ENCODE measurements at places on chromosomes 7 and 10.

DNA sequence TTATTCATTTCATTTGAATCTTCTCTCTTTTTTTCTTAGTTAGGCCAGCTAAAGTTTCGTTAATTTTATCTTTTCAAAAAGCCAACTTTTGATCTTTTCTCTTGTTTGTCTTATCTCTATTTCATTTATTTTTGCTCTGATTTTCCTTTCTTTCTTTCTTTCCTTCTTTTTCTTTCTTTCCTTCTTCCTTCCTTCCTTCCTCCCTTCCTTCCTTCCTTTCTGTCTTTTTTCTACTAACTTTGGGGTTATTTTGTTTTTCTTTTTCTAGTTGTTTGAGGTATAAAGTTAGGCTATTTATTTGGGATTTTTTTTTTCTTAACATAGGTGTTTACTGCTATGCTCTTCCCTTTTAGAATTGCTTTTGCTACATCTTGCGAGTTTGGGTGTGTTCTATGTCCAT, 13.2 kb upstream of the ASB15 start:
- DNase-seq: no peak

GRCh38 chr7:146788008-146788407, 671.4 kb downstream of the CNTNAP2 start:
- no peak for DNase-seq

DNA sequence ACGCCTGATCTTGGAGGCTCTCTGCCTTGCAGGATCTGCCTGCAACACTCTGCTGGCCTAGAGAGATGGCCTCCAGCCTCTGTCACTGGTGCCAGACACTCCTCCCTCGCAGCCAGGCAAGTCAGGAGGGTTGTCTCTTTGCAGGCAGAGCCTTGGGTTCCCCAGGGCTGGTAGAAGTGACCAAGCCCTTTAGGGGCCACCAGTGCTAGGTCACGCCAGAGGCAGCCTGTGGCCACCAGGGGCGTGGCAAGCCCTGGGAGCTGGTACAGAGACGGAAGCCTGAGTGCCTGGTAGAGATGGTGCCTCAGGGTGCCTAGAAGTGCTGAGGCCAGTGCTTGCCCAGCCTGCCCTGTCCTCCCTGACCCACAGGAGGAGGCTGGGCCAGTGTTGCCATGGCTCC, 9.1 kb downstream of the ADCYAP1R1 start:
- DNase-seq: no peak

DNA sequence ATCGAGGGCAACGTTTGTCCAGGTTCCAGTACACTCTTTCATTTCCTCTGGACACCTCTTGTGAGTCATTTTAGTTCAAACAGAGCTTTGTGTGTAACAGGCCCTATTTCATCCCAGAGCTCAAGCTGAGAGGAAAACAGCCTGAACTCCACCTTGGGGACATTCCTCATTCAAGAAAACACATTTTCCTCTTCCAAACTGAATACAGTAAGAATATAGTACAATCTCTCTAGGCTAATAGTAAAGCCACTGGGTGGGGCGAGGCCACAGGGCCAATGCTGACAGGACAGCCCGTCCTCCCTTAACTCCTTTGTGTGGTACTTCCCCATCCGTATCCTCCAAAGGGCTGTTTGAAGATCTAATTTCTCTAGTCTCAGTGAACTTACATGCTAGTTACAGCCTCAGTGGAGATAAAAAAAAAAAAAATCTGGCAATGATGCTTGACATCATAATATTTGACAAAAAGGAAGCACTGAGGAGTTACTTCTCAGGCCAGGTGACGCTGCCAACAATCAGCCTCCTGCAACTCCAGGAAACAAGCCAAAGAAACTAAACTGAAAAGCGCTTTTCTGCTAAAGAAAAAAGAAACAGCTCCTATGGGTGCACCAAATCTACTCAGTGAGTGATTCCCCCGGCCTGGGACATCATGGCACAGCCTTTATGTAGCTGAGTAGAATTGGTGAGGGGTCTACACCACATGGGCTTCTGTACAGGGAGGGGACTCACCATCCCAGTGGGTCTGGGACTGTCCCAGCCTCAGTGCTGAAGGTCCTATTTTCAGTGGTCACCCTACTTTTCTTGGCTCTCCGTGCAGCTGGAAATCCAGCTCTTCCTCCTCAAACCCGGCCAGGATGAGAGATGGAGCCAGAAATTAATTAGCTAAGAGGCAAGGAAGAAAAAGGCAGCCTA, 238.2 kb upstream of the NEBL start:
- no peak for DNase-seq

DNA sequence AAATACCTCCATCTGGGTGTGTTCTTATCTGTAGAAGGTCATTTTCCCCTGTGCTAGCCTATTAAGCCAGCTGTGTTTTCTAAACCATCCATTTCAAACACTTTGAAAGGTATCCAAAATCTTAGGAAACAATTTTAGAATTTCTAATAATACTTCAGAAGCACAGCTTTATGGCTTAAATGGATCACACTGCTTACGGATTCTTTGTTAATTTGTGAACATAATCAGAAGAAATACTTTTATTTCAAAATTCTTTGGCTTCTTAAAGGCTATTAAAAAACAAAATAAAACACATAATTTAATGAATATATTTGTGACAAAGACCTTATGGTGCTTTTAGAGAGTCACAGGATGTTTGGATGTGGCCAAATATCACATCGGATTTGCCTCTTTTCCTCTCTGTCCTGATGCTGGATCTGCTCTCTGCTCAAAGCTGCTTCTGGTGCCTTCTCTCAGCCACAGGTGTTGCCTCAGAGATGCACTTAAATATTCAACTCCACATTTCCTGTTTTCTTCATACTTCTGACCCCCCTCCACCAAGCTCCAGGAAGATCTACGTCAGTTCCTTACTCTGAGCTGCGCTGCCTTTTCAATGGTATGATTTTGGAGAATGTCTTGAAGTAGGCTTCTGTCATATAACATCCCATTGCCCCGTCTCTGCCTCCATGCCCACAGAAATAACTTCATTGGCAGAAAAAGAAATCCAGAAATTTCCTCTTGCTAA, 230.6 kb downstream of the MLLT10 start:
- no peak for DNase-seq

DNA sequence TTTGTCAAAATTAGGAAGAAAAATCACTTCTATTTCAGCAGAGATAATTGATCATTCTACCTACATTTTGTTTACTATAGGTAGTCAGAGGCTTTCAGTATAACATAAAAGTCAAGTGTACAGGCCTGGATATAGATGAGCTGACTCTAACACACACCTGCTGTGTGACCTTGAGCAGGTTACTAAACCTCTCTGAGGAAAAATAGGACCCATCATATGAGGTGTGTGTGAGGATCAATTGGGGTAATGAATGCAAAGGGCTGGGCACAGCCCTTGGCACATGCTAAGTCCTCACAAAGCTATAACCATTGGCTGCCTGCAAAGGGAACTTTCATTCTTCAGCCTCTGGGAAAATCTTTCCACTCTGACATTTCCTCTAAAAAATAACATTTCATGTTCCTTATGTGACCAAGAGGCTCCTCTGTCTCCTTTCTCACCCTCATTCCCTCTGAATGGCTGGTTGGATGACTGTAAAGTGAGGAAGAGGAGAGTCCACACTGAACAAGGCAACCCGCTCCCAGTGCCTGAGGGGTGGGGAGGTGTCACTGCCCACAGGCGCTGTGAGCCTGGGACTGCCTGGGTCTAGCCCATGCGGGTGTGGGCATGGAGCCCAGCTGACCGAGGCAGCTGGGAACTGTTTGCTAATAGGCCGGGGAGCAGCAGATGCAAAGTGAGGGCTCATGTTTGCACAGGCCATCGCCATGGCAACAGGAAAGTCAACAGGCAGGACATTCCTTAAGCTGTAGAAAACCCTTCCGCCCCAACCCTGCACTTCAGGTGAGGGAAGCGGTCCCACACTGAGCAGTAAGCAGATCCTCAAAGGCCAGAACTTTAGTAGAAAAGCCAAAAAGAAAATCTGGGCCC, 36.8 kb downstream of the MYOF start:
- peak; percentile 33 for DNase-seq

GRCh38 chr10:117255835-117256460, 15.0 kb downstream of the SLC18A2 start:
- no peak for DNase-seq

Measured in NCI-H524 treated with DMSO at 0.1 percent for 48 hours (cell line).